Gastrocnemius medialis (tissue), 4 donors: ENCODE measurements at places on chromosomes 13 and 19. TPM values are rescaled to one million over a fixed set of nuclear protein-coding genes. Genes with fewer than 3 reads are reported as not detected.

PLIN4 gene
- total RNA-seq: 110 TPM

SWSAP1 gene
- total RNA-seq: 1.3 TPM

GRCh38 chr19:19997656-19998268 lies 41.5 kb downstream of the ZNF682 start:
- no peak overlapping the region for H3K4me3 ChIP-seq
- H3K4me1 ChIP-seq: no peaks in the 10 kb centered on the region

GRCh38 chr13:46909042-46909441 lies 12.2 kb upstream of the HTR2A start:
- no peaks in the 10 kb centered on the region for H3K27me3 ChIP-seq
- no peaks in the 10 kb centered on the region for H3K36me3 ChIP-seq
- H3K4me3 ChIP-seq: no peak overlapping the region
- no peak for DNase-seq
- H3K27ac ChIP-seq: no peak overlapping the region

GRCh38 chr13:44141725-44142539 lies 231.7 kb upstream of the SERP2 start:
- H3K4me1 ChIP-seq: peaks cover 21% of the 10 kb centered on the region
- peak overlapping the region; percentile 69 for H3K4me3 ChIP-seq
- peak; percentile 96 for DNase-seq
- no peaks in the 10 kb centered on the region for H3K36me3 ChIP-seq

GRCh38 chr13:36536546-36536945 lies 104.3 kb downstream of the CCNA1 start:
- no peak overlapping the region for H3K27ac ChIP-seq
- no peaks in the 10 kb centered on the region for H3K27me3 ChIP-seq
- H3K4me1 ChIP-seq: no peaks in the 10 kb centered on the region
- H3K36me3 ChIP-seq: no peaks in the 10 kb centered on the region

- no peak overlapping the region for H3K27ac ChIP-seq
- H3K4me3 ChIP-seq: no peak overlapping the region
- no peaks in the 10 kb centered on the region for H3K36me3 ChIP-seq
Measured at GRCh38 chr19:18704054-18704453, 20.6 kb downstream of the CRTC1 start.

- H3K4me1 ChIP-seq: no peaks in the 10 kb centered on the region
- H3K27ac ChIP-seq: no peak overlapping the region
- no peak for DNase-seq
- H3K27me3 ChIP-seq: no peaks in the 10 kb centered on the region
- no peaks in the 10 kb centered on the region for H3K36me3 ChIP-seq
- no peak overlapping the region for H3K4me3 ChIP-seq
Measured at GRCh38 chr13:106911627-106912026, 343.7 kb upstream of the ARGLU1 start.

DNA sequence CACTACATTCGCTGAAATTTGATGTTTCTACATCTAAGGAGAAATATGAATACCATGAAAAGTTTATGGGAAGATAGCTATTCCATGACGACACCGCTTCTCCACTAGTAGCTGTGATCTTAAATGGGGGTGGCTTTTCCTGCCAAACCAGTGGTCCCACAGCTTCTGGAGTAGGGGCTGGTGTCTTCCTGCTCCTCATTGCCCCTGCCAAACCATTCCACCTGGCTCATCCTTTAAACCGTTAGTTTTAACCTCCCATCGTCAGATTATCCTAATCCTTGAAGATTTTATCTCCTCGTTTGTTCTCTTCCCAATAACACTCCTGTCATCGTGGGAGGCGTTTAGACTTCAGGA lies 568 bp upstream of the ZNF230 start:
- peaks cover 15% of the 10 kb centered on the region for H3K4me1 ChIP-seq
- no peak for DNase-seq
- H3K36me3 ChIP-seq: peaks cover 9% of the 10 kb centered on the region
- H3K27ac ChIP-seq: peak overlapping the region; percentile 78

DNA sequence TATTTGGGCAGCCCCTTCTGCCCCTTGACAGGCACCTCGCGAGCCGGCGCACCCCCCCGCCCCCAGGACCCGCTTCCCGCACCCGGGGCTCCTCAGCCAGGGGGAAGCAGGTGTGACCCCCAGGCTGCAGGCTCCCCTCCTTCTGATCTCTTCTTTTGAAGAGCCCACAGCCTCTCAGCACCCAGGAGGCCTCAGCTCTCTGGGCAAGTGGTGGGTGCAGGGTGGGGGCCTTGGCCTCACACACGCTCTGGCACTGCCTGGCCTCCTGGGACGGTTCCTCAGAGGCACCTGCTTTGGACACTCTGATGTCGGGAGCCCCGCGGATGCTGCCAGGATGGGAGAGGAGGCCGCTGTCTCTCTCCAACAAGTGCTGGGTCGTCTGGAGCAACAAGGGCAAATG lies 1.5 kb upstream of the C13orf46 start:
- no peak overlapping the region for H3K27ac ChIP-seq
- no peak overlapping the region for H3K4me3 ChIP-seq
- DNase-seq: no peak
- no peaks in the 10 kb centered on the region for H3K36me3 ChIP-seq
